ENCODE measurements at places on chromosomes 3 and 15.
A peak's percentile ranks its signal among the peaks of the same experiment; 100 is the strongest.

GRCh38 chr3:149581681-149582370 lies 76.0 kb downstream of the WWTR1 start:
- DNase-seq = peak; percentile 55

DNA sequence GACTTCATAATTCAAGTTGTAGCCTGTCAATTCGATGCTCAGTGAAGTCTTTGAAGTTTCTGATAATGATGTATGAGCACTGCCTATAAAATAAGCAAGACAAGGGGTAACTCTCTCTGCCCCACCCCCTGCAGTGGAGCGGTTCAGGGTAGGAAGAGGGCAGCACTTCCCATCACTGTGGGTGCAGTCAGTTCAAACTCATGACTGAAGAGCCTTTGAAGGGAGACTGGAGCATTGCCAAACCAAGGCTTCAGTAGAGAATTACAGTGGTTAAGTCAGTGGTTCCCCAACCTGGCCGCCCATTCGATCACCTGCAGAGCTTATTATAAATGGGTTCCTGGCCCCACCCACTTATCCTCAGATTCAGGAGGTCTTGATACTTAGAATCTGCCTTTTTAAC lies 190.6 kb downstream of the SHQ1 start:
- DNase-seq = peak; percentile 16

DNA sequence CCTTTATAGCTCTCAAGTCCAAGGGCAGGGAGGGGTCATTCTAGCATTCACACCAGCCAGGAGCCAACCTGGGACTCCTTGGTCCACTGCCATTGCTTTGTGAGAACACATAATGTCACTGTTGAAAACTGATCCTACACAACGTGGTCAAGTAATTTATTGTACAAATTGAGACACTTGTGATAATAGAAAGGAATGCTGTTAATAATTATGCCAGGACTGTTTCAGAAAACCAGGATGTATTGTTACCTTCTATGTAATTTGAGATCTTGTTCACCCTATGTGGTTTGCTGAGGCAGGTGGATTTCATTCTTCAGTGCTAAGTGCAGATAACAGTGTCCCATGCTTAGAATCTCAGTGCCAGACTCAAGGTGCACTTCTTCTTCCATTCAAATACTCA lies 33.3 kb downstream of the TMCO5A start:
- DNase-seq = no peak

DNA sequence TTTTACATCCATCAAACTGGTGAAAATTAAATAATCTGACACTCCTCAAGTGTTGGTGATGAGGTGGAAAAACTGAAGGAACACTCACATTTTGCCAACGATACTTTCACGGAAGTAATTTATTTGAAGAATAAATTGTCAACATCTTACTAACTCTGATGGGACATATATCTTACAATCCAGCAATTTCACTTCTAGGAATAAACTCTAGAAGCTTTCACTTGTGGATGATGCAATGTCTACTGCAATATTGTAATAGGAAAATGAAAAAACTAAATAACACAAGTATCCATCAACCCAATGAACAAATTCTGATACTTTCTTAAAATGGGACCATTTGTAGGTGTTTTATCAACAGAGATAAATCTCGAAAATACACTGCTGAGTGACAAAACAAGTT lies 16.2 kb upstream of the LIPC start:
- no peak for DNase-seq

DNA sequence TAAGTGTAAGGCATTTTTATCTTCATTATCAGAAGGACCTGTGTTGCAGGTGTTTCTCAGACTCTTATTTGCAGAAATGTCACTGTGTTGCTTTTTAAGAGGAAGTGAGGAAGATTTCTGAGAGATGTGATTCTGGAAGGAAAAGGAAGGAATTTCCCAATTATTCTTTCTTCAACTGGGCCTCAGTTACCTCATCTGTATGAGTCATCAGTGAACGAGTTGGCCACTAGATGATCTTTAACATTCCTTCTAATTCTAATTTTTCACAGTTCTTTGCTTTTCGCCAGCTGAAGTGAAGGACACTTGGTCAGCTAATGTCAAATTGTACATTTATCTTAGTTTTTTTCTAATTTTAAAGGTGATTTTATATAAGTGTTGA lies 28.9 kb downstream of the CLEC3B start:
- no peak for DNase-seq

- no peak for DNase-seq
These were observed 105.4 kb downstream of the LINGO1 start for GRCh38 chr15:77527164-77527778.

GRCh38 chr3:56979791-56980190 lies 80.7 kb upstream of the SPATA12 start:
- no peak for DNase-seq

DNA sequence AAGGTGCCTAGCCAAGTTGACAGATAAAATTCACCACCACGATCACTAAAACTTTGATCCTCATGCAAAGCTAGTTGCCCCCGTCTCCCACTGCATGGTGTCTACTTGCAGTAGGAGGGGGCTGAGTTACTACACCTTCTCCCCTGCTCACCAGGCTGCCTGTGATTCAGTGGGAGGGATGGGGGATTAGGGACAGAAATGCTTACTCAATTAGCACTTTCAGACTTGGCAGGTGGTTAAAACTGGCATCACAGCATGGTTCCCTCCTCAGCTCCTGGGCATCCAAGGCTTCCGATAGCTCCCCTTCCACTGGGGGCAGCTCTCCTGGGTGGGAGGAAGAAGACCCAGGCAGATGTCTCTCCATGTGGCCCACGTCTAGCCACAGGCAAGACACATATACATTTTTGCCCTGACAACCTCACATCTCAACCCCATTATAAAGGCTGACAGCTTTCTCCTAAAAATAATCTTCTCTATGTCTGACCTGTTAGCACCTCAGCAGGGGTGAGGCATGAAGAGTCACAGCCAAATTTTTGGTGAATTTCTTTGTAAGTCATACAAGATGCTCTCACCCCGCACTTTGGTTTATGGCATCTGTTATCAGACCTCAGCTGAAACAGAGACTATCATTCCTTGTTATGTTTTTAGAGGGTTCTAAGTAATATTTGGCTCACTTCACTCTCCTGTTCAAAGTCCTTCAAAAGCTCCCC lies 369.0 kb downstream of the SV2B start:
- peak; percentile 22 for DNase-seq

Measured in T-helper 2 cell (primary cell).